PC-3 (cell line): ENCODE measurements at places on chromosomes 16 and 17. TPM values are rescaled to one million over a fixed set of nuclear protein-coding genes. Genes with fewer than 3 reads are reported as not detected.

GRCh38 chr16:85004587-85005205, 6.6 kb downstream of the ZDHHC7 start:
- H3K4me1 ChIP-seq: peaks cover 50% of the 10 kb centered on the region
- peak; percentile 71 for DNase-seq
- no peaks in the 10 kb centered on the region for H3K27me3 ChIP-seq
- H3K27ac ChIP-seq: peak overlapping the region; percentile 51

The FBXO39 gene
- total RNA-seq: not detected in 2 replicates

The SCGB1C2 gene
- total RNA-seq: not detected in 2 replicates

DNA sequence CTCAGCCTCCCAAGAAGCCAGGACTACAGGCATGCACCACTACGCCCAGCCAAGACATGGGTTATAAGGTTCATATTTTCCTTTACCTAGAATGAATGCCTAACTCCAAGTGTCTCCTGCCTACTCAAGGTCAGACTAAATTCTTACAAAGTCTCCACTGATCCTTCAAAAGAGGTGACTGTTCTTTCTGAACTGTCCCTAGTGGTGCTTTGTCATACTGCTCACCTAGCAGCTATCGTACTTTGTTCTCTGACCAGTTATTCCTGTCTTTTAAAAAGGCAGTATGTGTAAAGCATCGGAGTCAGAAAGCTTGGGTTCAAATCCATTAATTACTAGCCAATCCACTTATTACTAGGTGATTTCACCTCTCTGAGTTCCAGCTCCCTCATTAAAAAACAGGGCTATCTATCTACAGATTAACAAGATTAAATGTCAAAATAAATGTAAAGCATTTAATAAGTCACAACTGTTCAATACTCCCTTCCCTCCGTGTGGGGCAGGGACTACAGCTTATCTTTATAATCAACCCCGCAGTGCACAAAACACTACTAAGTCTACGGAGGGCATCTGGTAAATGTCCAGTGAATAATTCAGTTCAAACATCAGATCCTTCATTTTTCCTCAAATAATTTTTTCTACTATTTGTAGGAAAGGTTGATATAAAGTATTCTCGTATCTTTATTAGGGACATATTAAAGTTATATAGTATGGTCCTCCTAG, 20.0 kb upstream of the ITGA2B start:
- H3K4me3 ChIP-seq: no peak overlapping the region
- H3K36me3 ChIP-seq: peaks cover 3% of the 10 kb centered on the region
- peak; percentile 9 for DNase-seq
- no peak overlapping the region for H3K27ac ChIP-seq

DNA sequence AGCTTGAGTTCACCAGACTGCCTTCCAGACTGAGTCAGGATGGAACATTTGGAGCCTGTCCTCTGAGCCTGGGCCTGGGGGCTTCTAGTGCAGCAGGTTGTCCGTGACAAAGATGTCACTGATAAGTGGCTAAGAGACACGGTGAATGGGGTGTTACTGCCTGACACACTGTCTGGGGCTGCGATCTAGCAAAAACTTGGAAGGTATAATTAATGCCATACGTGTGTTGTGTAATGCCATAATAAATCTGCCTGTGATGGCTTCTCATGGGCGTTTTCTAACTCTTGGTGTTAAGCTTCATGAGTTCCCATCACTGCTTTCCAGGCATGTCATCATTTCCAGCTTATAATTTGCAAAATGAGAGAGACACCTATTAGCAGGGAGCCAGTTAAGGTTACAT, 215.4 kb downstream of the UTP18 start:
- H3K4me1 ChIP-seq: no peaks in the 10 kb centered on the region
- H3K27ac ChIP-seq: no peak overlapping the region
- no peak overlapping the region for H3K4me3 ChIP-seq
- no peaks in the 10 kb centered on the region for H3K36me3 ChIP-seq
- no peak for DNase-seq
- peaks cover 67% of the 10 kb centered on the region for H3K27me3 ChIP-seq

DNA sequence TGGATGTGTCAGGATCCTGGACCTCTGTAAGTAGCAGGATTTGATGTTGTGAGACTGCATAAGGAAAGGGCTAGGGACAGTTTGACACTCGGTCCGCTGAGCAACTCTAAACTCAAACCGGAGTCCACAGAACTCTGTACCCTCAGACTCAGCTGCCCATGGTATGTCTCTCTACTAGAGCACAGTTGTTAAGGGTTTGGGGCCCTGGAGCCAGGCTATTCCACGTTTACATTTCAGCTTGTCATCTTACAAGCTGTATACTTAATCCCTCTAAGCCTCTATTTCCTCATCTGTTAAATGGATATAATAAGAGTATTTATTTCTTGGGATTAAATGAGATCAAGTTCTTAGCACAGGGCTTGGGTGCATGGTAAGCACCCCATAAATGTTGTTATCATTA, 27.9 kb downstream of the HOXB1 start:
- no peak for DNase-seq
- no peaks in the 10 kb centered on the region for H3K36me3 ChIP-seq
- no peak overlapping the region for H3K4me3 ChIP-seq
- no peak overlapping the region for H3K27ac ChIP-seq
- H3K27me3 ChIP-seq: no peaks in the 10 kb centered on the region
- peaks cover 63% of the 10 kb centered on the region for H3K4me1 ChIP-seq

GRCh38 chr16:6495486-6496210, 837.0 kb upstream of the RBFOX1 start:
- H3K36me3 ChIP-seq: no peaks in the 10 kb centered on the region
- H3K4me3 ChIP-seq: no peak overlapping the region
- no peaks in the 10 kb centered on the region for H3K4me1 ChIP-seq
- H3K27ac ChIP-seq: no peak overlapping the region
- DNase-seq: no peak
- H3K27me3 ChIP-seq: no peaks in the 10 kb centered on the region

DNA sequence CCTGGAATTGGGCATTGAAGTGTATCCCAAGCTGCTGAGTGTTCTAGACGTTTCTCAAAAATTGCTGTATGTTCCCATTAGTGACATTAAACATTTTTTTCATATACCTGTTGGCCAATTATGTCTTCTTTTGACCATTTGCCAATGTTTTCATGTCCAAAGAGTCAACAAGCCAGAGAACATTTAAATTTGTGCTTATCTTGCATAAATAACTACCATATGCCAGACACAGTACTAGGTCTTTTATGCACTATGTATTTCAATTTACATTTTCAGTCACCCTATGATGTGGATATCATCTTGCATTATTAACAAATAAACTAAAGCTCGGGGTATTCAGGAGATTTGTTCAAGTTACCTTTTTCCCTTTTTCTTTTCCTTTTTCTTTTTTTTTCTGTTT, 632.9 kb upstream of the C16orf82 start:
- H3K4me3 ChIP-seq: no peak overlapping the region
- H3K27me3 ChIP-seq: no peaks in the 10 kb centered on the region
- H3K36me3 ChIP-seq: no peaks in the 10 kb centered on the region
- H3K27ac ChIP-seq: no peak overlapping the region
- no peaks in the 10 kb centered on the region for H3K4me1 ChIP-seq

DNA sequence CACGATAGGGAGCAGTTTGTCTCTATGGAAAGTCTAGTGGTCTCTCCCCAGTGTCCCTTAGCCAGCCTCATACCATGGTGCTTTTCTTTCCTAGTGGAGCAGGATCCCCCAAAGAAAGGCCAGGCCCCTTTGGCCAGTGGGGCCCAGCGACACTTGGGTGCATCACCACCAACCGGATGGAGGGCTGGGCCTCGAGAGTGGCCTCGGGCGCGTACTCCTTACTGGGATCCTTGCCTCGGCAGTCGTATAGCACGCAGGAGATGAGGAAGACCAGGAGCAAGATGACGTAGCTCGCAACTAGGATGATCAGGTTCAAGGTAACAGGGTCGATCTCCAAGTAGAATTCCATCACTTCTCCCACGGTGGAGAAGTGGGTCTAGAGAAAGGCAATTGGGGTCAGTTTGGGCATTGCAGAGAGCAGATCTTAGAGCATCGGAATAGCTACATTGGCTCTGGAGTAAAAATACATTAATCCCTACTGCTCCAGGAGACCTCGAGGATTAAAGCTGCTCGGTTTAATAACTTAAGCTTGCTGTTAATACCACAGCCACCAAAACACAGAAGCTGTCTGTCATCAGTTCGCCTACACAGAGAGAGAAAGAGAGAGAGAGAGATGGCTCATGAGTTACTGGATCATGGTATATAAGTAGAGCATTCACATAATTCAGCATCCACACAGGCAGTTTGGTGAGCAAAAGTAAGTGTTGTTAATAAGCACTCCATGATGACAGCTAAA, at the start of gene SMIM36:
TSS of gene SMIM36 (minus strand) at position 467 of the 736 bp plus-strand sequence.
- no peak within 1 kb of the TSS for H3K27ac ChIP-seq
- H3K4me3 ChIP-seq: no peak within 1 kb of the TSS
- DNase-seq: no peak
- H3K4me1 ChIP-seq: no peaks in the 10 kb centered on the region
- H3K27me3 ChIP-seq: no peaks in the 10 kb centered on the region
- H3K36me3 ChIP-seq: no peaks in the 10 kb centered on the region

DNA sequence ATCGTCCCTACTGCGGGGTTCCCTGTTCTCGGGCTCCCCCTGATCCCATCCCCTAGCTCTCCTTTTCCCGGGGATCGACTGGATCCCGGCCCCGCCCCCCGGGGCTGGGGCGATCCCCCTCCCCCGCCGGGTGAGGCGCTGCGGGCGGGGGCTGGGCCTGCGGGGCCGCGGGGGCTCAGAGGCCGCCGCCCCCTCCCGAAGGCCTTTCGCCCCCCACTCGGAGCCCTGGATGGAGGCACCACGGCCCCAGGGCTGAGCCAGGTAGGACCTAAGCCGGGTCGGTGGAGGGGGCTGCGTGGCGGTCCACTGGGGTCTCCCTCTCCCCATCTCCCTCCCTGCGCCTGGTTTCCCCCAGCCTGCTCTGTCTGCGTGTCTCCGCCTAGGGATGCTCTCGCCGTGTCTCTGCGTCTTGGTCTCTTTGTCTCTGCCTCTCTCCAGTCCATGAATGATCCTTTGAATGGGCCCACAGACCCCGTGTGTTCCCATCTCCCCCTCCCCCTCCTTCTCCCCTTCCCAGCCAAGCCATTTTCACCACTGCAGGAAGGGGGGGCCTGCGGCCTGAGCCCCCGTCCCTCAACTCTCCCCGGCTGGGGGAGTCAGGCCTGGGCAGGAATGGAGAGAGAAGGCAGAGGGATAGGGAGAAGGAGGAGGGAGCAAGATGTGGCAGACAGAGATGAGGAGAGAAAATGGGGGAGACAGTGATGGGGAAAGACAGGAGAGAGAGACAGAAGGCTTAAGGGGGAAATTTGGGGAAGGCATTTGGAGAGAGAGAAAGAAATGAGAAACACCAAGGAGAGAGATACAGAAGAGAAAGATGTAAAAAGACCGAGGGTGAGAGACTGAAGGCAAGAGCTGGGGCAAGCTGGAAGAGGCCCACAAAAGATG, 1.7 kb upstream of the TMEM256 start:
- H3K36me3 ChIP-seq: no peaks in the 10 kb centered on the region
- H3K27me3 ChIP-seq: no peaks in the 10 kb centered on the region
- peaks cover 9% of the 10 kb centered on the region for H3K4me1 ChIP-seq
- H3K27ac ChIP-seq: no peak overlapping the region
- H3K4me3 ChIP-seq: peak overlapping the region; percentile 81

DNA sequence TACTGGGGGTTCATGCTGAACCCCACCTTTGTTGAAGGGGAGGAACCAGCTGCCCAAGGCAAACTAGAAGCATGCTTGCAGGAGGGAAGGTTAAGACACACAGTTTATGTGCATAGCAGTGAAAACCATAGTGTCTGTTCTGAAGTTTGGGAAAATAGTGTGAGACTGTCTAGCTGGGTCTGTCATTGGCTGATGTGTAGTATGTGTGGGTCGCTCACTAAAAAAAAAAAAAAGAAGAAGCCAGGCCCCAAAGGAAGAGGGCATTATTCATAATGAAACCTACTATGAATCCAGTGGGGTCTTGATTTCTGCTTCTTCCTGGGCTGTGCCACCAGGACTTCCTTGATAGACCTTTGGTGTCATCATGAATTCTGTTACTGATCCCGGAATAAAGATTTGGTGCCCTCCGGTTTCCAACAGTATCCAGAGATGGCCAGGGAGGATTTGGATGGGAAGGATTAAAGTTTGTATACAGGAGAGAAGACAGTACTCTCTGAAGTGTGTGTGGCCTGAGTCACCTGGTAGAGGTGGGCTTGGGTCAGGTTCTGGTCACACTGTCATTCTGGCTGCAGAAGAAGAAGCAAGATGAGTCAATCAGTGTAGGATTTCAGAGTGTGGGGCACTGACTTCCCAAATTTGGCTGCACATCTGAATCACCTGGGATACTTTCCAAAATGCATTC, 220.3 kb downstream of the PRKCA start:
- no peaks in the 10 kb centered on the region for H3K27me3 ChIP-seq
- peak; percentile 97 for DNase-seq
- H3K36me3 ChIP-seq: no peaks in the 10 kb centered on the region
- H3K27ac ChIP-seq: peak overlapping the region; percentile 84

DNA sequence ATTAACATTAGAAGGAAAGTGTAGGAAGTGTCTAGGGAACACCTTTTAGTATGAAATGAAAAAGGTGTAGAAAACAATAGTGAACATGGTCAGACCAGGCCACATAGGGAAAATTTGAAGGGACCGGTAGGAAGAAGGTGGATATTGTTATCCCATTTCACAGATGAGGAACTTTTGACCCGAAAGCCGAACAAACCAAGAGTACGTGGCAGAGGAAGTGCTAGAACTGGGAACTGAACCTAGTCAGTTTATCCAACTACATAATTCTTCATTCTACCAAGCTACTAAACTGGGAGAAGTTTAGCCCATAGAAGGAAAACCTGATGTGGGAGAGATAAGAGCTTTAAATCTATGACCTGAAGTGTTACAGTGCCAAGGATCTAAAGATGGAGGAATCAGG, 43.2 kb downstream of the YPEL2 start:
- H3K4me1 ChIP-seq: peaks cover 9% of the 10 kb centered on the region; the same call in 1 of the 2 replicates
- no peak overlapping the region for H3K27ac ChIP-seq
- H3K4me3 ChIP-seq: no peak overlapping the region
- DNase-seq: no peak
- H3K27me3 ChIP-seq: no peaks in the 10 kb centered on the region
- H3K36me3 ChIP-seq: no peaks in the 10 kb centered on the region

The AATK gene
- 1.1 and 1.7 TPM in 2 replicates for total RNA-seq

DNA sequence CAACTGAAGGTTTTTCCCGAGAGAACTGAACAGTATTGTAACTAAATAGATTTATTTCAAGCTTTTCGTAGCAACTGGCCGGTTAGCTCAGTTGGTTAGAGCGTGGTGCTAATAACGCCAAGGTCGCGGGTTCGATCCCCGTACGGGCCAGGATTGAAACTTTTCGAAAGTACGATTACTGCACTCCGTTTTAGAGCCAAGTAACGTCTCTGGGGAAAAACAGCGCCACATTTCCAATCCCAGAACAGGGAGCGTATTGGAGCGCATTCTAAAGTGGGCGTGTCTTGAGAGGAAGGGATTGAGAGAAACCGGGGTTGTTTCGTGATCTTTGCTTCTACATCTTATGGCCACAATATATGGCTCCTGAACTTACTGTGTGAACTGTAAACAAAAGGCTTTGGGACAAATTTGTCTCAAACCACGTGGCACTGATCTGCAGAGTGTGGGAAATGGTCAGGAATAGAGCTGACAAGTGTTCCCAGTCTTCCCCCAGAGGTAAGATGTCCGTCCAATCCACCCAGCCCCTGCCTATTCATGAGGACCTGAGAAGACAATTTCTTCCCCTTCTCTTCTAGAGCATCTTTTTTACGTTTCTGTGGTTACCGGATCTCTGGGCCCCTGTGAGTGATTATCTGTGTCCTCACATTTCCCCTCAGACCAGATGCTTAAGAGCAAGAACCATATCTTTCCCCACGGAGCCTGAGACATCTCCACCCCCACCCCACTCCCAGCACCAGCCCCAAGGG, 2.3 kb downstream of the BORCS6 start:
- H3K27ac ChIP-seq: peak overlapping the region; percentile 80
- no peaks in the 10 kb centered on the region for H3K27me3 ChIP-seq
- H3K4me3 ChIP-seq: peak overlapping the region; percentile 88
- H3K4me1 ChIP-seq: peaks cover 19% of the 10 kb centered on the region
- peak; percentile 98 for DNase-seq

- no peak overlapping the region for H3K4me3 ChIP-seq
- no peaks in the 10 kb centered on the region for H3K4me1 ChIP-seq
- H3K27me3 ChIP-seq: no peaks in the 10 kb centered on the region
- no peak overlapping the region for H3K27ac ChIP-seq
- DNase-seq: no peak
Measured at GRCh38 chr17:81621494-81622130, 15.3 kb downstream of the NPLOC4 start.
